ENCODE measurements at places on chromosomes 4 and X. TPM values are rescaled to one million over a fixed set of nuclear protein-coding genes. Genes with fewer than 3 reads are reported as not detected.

DNA sequence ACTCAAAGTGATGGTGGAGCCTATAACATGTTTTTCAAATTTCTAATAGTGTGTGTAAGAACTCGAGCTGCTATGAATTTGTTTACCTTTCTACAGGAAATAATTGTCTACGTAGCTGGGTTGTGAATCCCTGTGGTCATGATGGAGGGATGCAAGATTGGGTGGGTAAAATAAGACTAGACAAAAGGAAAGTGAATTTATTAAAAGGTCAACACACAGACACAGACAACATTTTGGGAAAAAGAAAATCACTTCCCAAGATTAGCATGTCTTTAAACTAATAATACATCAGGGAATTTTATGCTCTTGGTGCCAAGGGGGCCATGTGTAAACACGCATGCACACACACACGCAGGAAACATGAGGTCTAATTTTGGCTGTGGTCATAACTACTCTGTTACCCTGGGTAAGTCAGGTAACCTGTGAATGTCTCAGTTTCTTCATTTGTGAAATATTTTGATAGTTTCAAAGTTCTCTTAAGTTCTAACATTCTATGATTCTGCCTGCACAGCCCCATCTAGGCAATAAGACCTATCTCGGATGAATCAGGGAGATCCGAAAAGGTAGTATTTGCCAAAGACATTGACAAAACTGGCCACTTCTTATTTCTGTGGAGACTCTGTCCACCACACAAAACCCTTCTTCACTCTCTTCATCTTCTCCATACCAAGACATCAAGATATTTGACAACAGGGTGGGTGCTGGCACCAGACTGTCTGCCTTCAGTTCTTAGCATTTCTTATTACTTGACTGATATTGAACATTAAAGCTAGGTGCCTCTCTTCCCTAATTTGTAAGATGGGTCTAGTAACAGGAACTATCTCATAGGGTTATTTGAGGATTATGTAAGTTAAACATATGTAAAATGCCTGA is 1.6 kb upstream of the UNC5C start:
- DNase-seq: no peak
- peaks cover 37% of the 10 kb centered on the region for H3K27me3 ChIP-seq
- peak overlapping the region; percentile 38 for H3K4me3 ChIP-seq
- H3K4me1 ChIP-seq: peaks cover 12% of the 10 kb centered on the region
- no peaks in the 10 kb centered on the region for H3K36me3 ChIP-seq
- H3K27ac ChIP-seq: no peak overlapping the region

GRCh38 chr4:25925486-25926201 is 11.6 kb downstream of the SMIM20 start:
- no peaks in the 10 kb centered on the region for H3K4me1 ChIP-seq
- peaks cover 41% of the 10 kb centered on the region for H3K36me3 ChIP-seq
- H3K27ac ChIP-seq: no peak overlapping the region

- H3K27me3 ChIP-seq: no peaks in the 10 kb centered on the region
- H3K36me3 ChIP-seq: no peaks in the 10 kb centered on the region
- DNase-seq: no peak
Measured at GRCh38 chrX:112643721-112644120, 36.0 kb downstream of the LHFPL1 start.

GRCh38 chr4:114875630-114876029 is 237.8 kb downstream of the NDST4 start:
- H3K27ac ChIP-seq: no peak overlapping the region
- H3K4me1 ChIP-seq: no peaks in the 10 kb centered on the region
- H3K36me3 ChIP-seq: no peaks in the 10 kb centered on the region
- H3K27me3 ChIP-seq: no peaks in the 10 kb centered on the region
- no peak overlapping the region for H3K4me3 ChIP-seq
- no peak for DNase-seq

- H3K4me1 ChIP-seq: no peaks in the 10 kb centered on the region
- H3K27me3 ChIP-seq: no peaks in the 10 kb centered on the region
- no peak for DNase-seq
- no peak overlapping the region for H3K4me3 ChIP-seq
- no peaks in the 10 kb centered on the region for H3K36me3 ChIP-seq
Measured at GRCh38 chrX:138788771-138789170, 77.3 kb upstream of the FGF13 start.

GRCh38 chr4:153649572-153649991 is 34.5 kb upstream of the TLR2 start:
- H3K4me3 ChIP-seq: no peak overlapping the region
- no peaks in the 10 kb centered on the region for H3K36me3 ChIP-seq
- H3K4me1 ChIP-seq: peaks cover 19% of the 10 kb centered on the region

GRCh38 chr4:175166020-175166419 is 247.9 kb downstream of the ADAM29 start:
- no peaks in the 10 kb centered on the region for H3K27me3 ChIP-seq
- H3K4me3 ChIP-seq: no peak overlapping the region
- no peak for DNase-seq

DNA sequence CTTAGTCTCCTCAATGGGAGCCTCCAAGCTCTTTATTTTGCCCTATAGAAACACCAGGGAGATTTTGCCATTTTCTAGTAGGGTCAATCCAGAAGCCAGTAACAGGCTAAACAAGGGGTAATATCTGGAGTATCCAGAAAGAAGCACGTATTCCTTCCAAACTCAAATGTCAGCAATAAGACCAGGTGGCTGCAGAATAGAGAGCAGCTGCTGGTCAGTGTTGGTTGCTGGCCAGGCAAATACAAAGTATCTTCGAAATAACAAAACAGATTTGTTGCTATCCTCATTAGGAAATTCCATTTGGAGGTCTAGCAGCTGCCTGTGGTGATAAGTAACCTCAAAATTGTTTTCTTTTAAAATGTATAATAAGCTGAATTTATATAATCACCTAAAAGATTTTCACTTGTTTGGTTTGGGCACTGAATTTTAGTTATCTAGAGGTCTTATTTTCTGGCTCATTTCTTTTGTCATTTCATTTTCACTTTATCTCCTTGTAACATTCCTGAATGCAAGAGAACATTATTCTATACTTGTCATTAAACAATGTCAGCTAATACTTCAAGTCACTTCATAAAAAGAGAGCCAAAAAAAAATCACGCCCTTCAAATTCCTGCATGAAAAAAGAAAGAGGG is 320.6 kb downstream of the DTHD1 start:
- no peaks in the 10 kb centered on the region for H3K27me3 ChIP-seq
- no peak overlapping the region for H3K4me3 ChIP-seq
- no peaks in the 10 kb centered on the region for H3K36me3 ChIP-seq
- H3K27ac ChIP-seq: no peak overlapping the region

- peaks cover 4% of the 10 kb centered on the region for H3K4me1 ChIP-seq
- no peak overlapping the region for H3K4me3 ChIP-seq
- no peak for DNase-seq
Measured at GRCh38 chr4:22667332-22667940, 25.3 kb upstream of the GBA3 start.

DNA sequence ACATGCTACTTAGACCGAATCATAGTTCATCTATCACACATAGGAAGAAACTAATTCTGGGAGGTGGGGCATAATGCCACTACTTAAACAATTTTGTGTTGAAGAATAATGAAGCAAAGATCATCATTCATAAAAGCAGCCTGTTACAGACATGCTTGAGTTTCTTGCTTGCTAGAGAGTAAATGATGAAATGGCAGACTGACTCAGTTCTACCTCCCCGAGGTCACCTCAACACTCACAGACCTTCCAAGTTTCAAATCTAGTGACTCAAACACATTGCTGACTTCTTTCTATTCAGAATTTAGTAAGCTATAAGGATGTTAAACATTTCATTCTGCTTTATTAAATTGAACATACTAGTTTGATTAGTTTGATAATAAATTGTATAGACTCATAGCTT is 636.5 kb upstream of the FRG1 start:
- H3K36me3 ChIP-seq: no peaks in the 10 kb centered on the region
- H3K4me1 ChIP-seq: no peaks in the 10 kb centered on the region
- no peak overlapping the region for H3K27ac ChIP-seq

GRCh38 chr4:13750594-13750993 is 123.1 kb upstream of the BOD1L1 start:
- no peaks in the 10 kb centered on the region for H3K27me3 ChIP-seq
- no peaks in the 10 kb centered on the region for H3K4me1 ChIP-seq
- no peak for DNase-seq

DNA sequence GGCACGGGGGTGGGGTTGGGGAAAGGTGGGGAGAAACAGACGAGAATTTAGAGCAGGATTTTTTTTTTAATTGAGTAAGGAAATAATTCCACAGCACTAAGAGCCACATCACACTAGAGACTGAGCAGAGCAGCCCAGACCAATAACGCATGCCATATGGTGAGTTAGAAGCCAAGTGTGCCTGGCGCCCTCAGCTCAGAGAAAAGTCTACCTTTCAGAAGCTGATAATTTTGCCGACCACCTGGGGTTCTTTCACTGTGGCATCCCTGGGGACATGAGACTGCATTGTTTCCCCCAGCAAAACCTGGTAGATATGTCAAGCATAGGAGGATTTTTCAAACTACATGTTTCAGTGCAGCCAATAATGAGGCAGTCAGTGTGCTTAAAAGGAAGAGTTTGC is 516.8 kb downstream of the SMARCA1 start:
- H3K36me3 ChIP-seq: no peaks in the 10 kb centered on the region
- no peak overlapping the region for H3K4me3 ChIP-seq
- no peak overlapping the region for H3K27ac ChIP-seq
- no peak for DNase-seq
- no peaks in the 10 kb centered on the region for H3K27me3 ChIP-seq
- no peaks in the 10 kb centered on the region for H3K4me1 ChIP-seq

- H3K4me3 ChIP-seq: no peak overlapping the region
- no peaks in the 10 kb centered on the region for H3K36me3 ChIP-seq
- H3K27me3 ChIP-seq: no peaks in the 10 kb centered on the region
- H3K27ac ChIP-seq: no peak overlapping the region
- no peak for DNase-seq
Measured at GRCh38 chr4:176443646-176444409, 124.1 kb downstream of the SPCS3 start.

GRCh38 chrX:24150898-24151297 is 1.4 kb downstream of the ZFX start:
- H3K27ac ChIP-seq: peak overlapping the region; percentile 86
- peaks cover 26% of the 10 kb centered on the region for H3K36me3 ChIP-seq
- peaks cover 60% of the 10 kb centered on the region for H3K4me1 ChIP-seq
- H3K27me3 ChIP-seq: no peaks in the 10 kb centered on the region
- H3K4me3 ChIP-seq: peak overlapping the region; percentile 86

- no peak overlapping the region for H3K27ac ChIP-seq
- no peak overlapping the region for H3K4me3 ChIP-seq
- H3K4me1 ChIP-seq: no peaks in the 10 kb centered on the region
Measured at GRCh38 chrX:63513825-63514568, 162.9 kb upstream of the SPIN4 start.

CENPVL2 gene
- total RNA-seq: not detected

Data from activated B cell treated with CpG ODN at 0.5 μM for 24 hours (primary cell).